BE2C (cell line): ENCODE measurements at places on chromosomes 6 and 20.
A peak's percentile ranks its signal among the peaks of the same experiment; 100 is the strongest.

GRCh38 chr6:137823826-137824555, 43.1 kb upstream of the TNFAIP3 start:
- DNase-seq = peak; percentile 13

DNA sequence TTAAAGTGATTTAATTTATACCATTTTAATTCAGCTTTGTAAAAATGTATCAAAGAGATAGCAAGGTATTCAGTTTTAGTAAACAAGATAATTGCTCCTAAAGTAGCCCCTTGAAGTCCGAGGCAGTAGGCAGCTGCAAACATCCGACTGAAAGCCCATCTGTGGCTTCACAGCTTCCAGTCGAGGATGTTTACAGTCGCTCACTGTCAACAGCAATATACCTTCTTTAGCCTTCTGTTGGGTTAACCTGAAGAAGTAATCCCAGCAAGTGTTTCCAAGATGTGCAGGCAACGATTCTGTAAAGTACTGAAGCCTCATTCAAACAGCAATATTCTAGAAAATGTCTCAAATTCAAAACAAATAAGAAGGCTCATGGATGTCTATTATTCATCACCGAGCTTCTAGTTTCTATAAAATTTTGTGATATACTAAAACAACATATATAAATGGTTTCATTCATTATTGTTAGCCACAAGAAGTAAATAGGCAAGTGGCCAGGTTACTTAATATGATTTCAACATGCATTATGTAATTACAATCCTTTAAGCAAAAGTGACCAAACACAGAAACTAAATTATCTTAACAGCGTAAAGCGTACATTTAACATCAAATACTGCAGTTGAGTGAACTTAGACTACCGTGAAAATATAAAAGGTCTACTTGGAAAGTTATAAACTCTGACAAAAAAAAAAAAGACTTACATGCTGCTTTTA, 115.0 kb downstream of the OGFRL1 start:
- DNase-seq = no peak

DNA sequence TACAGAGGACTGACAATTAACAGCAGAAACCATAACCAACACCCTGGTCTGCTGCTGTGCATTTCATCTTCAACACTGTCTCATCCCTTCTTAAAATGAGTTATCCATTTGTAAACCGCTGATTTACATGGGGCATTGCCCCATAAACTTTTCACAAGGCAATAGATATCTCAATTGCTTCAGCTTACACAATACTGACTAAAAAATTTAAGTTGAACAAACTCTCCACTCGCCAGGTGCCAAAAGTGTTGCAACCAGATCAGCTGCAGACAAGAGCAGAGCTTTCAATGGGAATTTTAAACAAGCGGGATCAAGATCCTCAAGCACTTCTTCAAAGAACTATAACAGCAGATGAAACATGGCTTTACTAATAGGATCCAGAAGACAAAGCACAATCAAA, 183.0 kb downstream of the TASP1 start:
- DNase-seq = no peak

DNA sequence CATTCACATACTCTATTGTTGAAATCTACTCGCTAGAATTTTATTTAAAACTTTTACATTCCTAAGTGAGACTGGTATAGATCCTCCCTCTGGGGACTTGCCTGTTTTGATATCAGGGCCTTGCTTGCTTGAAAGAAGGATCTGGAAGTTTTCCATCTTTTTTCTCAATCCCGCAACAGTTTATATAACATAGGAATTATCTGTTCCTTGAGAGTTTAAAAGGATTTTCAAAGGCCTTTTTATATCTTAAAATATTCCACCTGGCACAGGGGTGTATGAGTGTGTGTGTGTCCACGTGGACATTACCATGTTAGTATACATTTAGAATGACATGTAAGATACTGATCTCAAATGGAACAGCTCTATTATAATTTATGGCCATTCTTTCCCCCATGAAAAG, 96.3 kb downstream of the TRERF1 start:
- DNase-seq = no peak

DNA sequence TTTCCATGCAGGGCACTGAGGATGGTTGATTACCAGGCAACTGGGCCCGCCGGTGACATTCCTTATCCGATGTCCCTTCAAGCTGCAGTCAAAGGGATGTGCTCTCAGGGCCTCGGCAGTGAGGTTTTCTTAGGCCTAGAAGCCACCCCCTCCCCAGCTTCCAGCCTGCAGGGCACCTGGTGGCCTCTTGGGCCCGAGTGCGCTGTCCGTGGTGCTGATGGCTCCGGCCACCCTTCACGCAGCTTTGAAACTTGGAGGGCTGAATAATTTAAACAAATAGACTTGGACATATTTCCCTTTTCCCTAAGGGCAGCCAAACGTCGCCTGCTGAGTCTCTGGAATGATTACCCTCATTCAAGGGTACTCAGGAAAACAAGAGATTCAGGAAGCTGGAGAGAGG, 8.9 kb upstream of the MLN start:
- DNase-seq = peak; percentile 35

DNA sequence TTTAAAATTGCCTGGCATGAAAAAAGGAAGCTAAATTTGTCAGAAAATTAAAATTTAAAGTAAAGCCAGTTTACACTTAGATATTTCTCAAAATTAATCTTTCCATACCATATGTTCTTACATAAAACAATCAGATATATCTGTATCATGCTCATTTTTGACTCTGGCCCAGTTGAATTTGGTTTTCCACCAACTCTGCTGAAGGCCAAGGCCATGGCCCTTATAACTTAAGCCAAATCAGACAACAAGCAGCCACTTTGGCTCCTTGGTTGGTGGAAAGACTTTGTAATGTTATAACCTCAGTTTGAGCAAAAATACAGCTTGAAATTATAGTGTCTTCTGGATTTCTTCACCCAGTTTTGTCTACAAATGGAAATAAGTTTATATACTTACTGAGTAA, 97.3 kb downstream of the CENPW start:
- DNase-seq = no peak

- DNase-seq = peak; percentile 43
These were observed 30.7 kb downstream of the LINC00237 start for GRCh38 chr20:21075471-21075870.

- DNase-seq = peak; percentile 31
These were observed 10.5 kb downstream of the IBTK start for GRCh38 chr6:82237013-82237412.

- peak; percentile 24 for DNase-seq
These were observed 26.5 kb upstream of the ARMH2 start for GRCh38 chr6:24825130-24825630.

GRCh38 chr6:134602123-134602522, 284.2 kb upstream of the SGK1 start:
- DNase-seq = no peak

- DNase-seq = no peak
These were observed 63.6 kb downstream of the RIPOR3 start for GRCh38 chr20:50627747-50628146.

GRCh38 chr20:54633374-54634355, 158.3 kb downstream of the DOK5 start:
- no peak for DNase-seq

- no peak for DNase-seq
These were observed 7.1 kb upstream of the DST start for GRCh38 chr6:56649782-56650181.

DNA sequence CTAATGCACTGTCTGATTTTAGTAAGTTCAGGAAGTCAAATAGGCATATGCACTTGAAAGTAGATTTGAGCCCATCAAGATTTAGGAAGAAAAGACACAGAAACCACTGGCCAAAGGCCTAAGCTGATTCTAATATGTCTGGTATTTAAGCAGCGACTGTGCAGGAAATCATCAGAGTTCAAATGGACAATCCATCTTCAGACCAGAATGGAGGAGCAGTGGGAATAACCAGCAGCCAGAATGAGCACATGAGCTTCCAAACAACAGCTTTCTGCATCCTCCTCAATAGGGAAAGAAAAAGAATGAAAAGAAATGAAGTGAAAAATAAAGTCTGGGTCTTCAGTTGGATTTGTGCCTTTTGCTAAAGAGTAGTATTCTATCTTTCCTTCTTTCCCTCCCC, 50.6 kb downstream of the SOD2 start:
- no peak for DNase-seq

- no peak for DNase-seq
These were observed 1158.7 kb upstream of the EYS start for GRCh38 chr6:66865771-66866170.

DNA sequence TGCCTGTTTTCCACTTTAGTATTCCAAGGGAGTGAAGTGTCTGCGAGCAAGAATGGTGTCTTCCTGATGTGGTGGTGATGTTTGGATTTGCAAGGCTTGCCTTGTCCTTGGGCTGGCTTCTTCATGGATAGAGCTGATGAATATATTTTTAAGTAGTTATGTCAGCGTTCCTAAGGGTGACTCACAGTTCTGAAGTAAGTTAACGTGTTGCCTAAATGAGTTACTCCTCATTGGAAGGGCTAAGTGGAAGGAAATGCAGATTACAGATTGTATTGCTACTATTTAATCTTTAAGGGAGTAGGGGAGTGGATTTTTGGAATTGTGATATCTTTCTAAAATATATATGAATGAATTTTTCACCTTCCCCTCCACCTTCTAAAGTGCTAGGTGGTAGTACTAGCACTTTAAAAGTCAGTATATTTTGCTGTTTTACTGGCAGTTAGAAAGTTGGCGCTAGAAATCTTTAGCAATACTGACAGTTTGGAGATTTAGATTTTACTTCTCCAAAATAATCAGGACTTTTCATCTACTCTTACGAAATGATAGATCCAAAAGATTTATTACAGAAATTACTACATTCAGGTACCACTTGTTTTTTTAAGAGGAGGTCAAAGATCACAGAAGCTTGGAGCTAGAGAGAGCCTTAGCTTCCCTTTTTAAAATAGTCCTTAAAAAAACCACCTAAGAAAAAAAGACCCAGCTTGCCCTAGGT, 197.4 kb downstream of the JARID2 start:
- no peak for DNase-seq

DNA sequence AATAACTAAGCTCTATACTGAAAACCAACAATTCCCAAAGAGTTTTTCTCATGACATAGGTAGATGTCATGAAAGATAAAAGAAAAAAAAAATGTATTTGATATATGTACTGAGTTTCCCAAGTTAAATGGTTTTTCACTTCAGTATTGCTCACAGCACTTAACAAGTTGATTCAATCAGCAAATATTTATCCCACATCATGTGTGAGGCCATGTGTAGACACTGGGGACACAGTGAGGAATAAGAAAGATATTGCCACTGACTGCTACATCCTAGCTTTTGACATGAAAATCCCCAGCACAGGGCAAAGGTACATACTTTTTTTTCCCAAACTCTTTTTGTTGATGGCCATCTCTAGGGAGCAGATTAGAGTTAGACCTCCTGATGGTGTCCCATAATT, 25.3 kb downstream of the SPTLC3 start:
- DNase-seq = no peak

GRCh38 chr6:44297063-44298038, 15.8 kb downstream of the AARS2 start:
- peak; percentile 74 for DNase-seq

- peak; percentile 55 for DNase-seq
These were observed 118.4 kb downstream of the FARS2 start for GRCh38 chr6:5379647-5380242.

- no peak for DNase-seq
These were observed 5.5 kb upstream of the DAAM2 start for GRCh38 chr6:39786649-39787048.

- no peak for DNase-seq
These were observed 263.8 kb downstream of the DHX35 start for GRCh38 chr20:39225978-39226377.

DNA sequence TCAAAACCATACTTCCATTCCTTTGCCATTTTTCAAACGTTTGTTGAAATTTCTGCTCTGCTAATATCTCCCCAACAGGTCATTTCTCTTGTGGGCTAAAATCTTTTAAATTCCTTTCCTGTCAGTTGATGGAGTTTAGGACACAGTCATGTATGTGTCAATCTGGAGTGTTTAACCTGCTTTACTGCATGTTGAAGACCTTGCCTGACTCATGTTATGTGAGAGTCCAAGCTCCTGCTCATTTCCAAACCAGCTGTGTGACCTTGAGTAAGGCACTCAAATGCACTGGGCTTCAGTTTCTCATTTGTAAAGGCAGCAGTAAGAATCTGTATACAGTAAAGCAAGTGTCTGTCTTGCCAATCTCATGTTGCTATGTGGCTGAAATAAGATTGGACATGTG, 171.9 kb upstream of the SPACA1 start:
- DNase-seq = no peak

DNA sequence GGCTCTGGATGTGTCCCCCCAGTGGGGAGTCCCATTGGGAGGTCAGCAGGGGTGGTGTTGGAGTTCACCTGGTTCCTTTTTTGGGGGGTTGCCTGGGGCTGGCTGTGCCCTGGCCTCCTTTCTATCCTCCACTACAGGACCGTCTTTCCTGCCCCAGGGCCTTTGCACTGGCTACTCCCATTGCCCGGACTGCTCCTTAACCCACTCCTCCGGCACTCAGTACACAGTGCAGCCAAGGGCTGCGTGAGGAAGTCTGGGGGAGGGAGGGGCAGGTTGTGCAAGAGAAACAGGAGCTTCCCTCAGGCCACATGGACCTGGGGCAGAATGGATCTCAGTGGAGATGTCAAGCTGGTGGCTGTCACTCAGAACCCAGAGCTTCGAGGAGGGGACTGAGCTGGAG, 429.3 kb upstream of the SULF2 start:
- DNase-seq = no peak

DNA sequence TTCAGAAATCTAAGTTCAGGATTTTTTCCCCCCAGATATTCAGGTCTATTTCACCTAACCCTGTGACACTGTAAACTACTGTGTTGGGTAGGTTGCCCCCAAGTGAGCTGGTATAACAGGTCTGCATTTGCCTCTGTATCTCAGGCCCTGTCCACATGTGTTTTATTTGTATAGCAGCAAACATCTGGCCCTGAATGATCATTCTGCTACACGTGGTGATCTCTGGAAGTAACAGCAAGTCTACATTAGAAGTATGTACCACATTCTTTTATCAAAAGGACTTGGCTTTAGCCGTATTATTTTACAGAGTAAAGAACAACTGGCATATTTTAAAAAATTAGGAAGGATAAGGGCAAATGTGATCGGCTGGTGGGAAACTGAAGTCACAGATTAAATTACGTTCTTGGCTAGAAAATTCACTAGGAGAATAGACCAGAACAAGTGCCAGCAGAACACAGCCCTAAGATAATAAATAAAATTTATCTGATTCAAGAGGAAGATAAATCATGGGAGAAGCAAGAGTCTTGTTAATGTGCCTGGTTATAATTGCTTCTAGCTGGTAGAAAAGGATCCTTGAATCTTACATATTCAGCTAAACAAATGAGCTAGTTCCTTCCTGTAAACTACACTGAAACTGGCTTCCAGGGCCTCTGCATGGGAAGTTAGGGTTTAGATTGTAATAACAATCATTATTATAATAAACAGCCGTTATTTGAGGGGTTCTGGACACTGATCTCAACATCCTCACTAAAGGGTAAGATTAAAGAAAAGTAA, 192.1 kb downstream of the SAMD5 start:
- no peak for DNase-seq

DNA sequence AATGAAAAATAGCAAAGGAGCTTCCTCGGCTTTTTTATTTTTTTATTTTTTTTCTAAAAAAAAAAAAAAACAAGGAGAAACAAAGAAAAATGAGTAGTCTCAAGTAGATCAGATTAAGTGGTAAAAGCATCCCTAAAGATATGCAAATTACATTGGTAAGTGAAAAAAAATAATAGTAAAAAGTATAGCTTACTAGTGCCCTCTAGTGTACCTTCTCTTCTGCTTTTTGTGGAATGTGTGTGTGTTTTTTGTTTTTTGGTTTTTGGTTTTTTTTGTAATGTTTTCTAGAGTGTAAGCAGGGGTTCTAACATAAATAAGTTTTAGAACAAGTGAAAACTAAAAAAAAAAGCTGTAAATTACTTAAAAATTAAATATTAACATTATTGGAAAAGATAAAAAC, 1062.0 kb downstream of the HACE1 start:
- DNase-seq = no peak

- DNase-seq = no peak
These were observed 305 bp downstream of the IL17A start for GRCh38 chr6:52186480-52186879.
